ENCODE measurements at places on chromosomes 16 and 17. TPM values are rescaled to one million over a fixed set of nuclear protein-coding genes. Genes with fewer than 3 reads are reported as not detected.

TNFRSF17 gene
- total RNA-seq, result not detected

TBC1D3D gene
- 0.27 TPM for total RNA-seq

- DNase-seq, result no peak
Measured at GRCh38 chr16:1612320-1613111, at the start of gene CRAMP1. Gene CRAMP1 (plus strand): TSS chr16:1612360. CDS start chr16:1614640, 2,280 bp downstream.

GRCh38 chr17:28317966-28318758 is 838 bp upstream of the TMEM97 start:
- DNase-seq, result no peak

- DNase-seq, result no peak
Measured at GRCh38 chr17:60129164-60129563, 20.6 kb upstream of the CA4 start.

BOLA2B gene
- total RNA-seq, result 81.7 TPM
